AG04449 (cell line): ENCODE measurements at places on chromosomes 7 and 10.

- no peak for DNase-seq
These were observed 52.6 kb downstream of the GTF2IRD1 start for GRCh38 chr7:74506325-74506724.

- DNase-seq = no peak
These were observed 36.1 kb downstream of the PPP1R3C start for GRCh38 chr10:91596825-91597196.

DNA sequence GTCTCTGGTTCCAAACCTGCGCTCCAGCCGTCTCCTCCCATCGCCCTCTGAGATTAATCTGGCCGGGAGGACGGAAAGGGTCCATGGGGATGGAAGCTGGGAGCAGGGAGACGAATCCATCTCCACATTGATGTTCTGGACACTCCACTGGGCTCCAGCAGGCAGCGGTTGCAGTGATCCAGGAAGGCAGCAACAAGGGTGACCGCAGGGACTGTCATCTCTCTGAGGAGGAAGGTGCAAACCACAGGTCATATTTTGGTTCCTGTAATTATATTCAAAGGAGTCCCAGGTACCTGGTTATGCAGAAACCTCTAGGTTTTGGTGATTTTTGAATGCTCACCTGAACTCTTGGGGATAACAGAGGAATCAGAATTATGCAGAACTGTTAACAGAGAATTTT, 54.8 kb downstream of the EVX1 start:
- no peak for DNase-seq

DNA sequence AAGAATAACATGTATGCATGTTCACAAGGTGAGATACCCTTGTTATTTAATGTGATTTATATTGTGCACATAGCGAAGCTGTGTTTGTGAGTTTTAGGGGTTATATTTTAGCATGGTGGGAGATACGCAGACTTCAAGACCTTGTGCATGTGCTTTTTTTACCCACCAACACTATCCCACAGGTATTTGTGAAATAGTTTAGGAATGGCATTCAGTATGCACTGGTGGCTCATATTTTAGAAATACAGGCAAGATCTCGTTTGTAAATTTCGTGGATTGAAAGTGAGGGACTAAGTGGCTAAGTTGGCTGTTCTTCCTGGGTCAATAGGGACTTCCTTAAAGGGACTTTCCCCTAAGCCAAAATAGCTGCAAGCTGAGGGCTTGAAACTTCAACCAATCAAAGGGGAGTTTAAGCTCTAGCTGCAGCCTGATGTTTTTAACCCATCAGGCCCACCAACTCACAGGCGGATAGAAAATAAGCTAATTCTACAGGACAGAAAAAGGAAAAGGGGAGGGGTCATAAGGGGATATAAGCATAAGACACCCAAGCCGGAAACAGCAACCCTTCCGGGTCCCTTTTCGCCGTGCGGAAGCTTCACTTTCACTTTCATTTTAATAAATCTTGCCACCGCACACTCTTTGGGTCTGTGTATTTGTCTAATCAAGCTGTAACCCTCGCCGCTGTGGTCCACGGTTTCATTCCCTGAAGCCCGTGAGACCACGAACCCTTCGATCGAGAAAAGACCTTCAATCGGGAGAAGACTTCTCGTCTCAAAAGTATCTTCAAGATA, 291.0 kb downstream of the GPR158 start:
- DNase-seq = no peak

- no peak for DNase-seq
These were observed 123.3 kb downstream of the WDFY4 start for GRCh38 chr10:48807791-48808470.

DNA sequence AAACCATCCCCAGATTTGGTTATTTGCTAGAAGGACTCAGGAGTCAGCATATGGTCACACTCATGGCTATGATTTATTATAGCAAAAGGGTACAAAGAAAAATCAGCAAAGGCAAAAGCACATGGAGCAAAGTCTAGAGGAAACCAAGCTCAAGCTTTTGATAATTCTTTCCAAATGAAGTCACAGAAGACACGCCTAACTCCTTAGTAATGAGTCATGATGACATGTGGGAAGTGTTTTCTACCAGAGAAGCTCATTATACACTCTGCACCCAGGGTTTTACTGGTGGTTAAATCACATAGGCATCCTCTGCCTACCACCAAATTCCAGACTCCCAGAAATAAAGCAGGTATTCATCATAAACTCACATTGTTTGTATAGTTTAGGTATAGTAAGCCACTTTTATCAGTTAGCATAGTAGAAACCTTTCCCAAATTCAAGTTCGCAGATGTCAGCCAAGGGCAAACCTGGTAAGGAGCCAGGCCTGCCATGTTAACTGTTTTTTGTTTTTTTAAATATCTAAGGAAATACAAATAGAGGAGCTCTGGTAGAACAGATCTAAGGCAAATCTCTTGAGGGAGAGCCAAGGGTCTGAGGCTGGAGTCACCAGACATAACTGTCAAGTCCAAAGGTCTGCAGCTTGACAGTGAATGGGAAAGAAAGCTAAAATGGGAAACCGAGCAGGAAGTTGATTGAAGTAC, 15.4 kb upstream of the HIBADH start:
- DNase-seq = peak; percentile 85

DNA sequence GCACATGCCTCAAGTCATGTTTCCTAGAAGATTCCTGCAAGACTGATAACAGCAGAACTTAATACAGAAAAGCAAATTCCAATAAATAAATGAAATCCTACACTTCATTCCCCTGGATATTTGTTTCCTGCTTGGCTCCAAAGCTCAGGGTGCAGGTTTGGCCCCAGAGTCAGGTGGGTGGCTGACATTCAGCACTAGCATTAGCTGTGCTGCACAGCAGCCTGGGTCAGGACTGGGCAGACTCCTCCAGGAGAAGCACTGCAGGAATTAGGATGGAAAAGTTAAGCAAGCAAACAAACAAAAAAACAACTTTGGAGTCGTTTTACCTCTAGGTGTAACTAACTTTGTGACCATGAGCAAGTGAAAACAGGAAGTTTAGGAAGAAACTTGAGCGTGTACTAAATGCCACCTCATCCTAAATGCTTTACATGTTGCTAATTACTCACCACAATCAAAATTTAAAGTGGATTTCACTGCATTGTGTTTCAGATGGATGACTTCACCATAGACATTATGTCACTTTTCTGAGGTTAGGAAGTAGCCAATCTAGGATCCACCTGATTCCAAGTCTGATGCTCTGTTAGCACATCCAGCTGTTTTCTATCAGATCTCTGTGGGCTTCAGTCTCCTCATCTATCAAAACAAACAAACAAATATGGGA, 239.4 kb downstream of the C7orf25 start:
- DNase-seq = no peak

DNA sequence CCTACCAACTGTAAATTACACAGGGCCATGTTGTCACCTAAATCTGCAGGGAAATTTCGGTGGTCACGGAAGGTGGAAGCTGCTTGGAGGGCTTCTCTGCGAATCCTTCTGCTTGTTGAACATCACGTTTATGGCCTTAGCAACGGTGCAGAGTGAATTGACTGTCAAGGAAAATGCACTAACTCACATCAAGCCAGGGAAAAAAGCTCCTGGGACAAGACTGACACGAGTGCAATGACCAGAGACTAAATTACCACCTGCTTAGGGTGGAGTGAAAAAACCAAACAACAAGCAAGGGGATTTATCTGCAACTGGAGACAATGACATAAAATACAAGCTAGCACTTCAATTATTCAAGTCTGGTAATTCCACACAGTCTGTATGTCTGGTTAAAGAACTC, 211.2 kb downstream of the JAZF1 start:
- no peak for DNase-seq

GRCh38 chr7:115980159-115980558, 50.4 kb downstream of the TFEC start:
- no peak for DNase-seq

DNA sequence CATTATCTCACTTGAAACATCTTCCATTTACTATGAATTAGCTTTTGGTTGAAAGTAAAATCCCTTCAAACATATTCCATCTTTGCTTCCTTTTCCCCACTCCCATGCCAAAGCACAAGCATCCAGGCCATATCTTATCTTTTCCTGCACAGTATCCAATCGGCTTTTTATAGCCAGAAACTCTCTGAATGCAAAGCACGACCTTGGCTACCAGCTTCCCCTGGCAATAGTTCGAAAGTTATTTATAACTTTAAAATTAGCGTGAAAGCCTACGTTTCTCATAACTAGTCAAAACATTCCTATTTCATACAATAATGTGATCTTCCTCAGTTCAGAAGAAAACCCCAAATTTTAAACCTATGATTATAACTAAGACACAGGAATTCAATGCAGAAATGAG, 440 bp downstream of the CTNNA3 start:
- DNase-seq = no peak

DNA sequence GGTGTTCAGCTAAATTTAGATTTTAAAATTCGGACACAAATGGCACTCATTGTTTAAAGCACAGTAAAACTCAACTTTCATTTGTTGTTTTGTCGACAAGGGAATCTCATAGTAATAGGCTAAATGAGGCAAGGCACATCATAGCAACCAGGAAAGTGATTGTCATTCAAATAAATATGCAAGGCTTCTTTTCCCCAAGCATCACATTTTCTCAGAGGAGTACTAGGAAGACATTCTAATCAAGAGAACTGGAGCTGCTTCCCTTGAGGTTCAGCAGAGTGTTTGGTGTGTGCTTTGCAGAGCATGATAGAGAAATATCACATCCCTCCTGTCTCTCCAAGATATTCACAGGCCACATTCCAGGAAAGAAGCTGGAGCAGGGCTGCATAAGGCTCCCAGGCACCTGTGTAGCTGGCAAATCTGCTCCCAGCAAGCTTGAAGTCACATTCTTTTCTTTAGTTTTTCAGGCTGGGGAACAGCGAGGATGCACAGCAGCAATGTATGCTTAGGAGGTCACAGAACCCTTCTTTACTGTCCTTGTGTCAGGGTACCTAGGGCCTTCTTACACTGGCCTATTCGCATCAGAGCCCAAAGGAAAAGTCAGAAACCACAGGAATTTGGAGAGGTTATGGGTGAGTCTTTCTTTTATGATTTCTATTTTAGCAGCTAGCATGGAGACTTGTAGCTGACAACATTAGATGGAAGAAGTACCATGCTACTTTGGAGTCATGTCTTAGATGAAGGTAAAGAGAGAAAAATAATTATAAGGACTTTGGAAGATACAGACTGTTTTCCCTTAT, 95.9 kb upstream of the HDAC9 start:
- DNase-seq = no peak

DNA sequence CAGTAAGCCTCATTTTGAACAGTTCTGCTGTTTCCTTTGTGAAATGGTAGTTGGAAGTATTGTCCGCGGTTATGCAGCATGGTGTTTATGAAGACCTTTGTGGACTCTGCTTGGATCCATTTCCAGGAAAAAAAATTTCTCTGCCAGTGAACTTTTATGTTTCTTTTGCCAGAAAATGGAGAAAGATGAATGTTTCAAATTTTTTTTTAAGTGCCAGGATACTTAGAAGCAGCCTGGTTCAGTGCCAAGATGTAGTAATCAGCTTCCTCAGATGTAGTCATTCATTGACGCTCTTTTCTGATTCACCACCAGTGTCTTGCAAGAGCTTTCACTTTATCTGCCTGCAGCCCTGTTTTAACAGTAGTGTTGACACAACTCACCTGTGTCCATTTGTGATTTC, 258.2 kb downstream of the SDK1 start:
- peak; percentile 24 for DNase-seq

- DNase-seq = no peak
These were observed 376.9 kb upstream of the NRG3 start for GRCh38 chr10:81498011-81498551.

DNA sequence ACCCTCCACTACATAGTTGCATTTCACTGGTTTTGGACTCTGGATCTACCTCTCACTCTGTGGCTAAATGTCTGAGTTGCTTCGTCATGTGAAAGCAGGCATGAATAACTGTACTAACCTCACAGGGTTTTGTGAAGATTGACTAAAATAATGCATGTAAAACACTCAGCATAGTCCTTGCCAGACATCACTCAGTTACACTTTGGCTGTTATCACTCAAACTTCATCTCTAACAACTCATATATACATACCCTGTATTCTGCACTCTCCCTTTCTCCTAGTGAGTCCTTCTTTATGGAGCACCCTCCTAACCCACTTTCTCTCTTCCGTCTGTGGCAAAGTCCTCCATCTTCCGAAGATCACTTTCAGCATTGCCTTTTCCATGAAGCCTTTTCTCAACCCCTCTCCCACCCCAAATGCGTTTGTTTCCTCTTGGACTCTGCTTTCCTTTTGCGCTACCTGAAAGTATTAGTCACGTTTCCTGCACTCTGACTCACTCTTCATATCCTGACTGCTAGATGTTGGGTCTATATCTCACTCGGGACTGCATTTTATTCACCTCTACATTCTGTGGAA, 72.6 kb downstream of the OSBPL3 start:
- no peak for DNase-seq

GRCh38 chr7:131223151-131223550, 104.5 kb upstream of the MKLN1 start:
- no peak for DNase-seq

DNA sequence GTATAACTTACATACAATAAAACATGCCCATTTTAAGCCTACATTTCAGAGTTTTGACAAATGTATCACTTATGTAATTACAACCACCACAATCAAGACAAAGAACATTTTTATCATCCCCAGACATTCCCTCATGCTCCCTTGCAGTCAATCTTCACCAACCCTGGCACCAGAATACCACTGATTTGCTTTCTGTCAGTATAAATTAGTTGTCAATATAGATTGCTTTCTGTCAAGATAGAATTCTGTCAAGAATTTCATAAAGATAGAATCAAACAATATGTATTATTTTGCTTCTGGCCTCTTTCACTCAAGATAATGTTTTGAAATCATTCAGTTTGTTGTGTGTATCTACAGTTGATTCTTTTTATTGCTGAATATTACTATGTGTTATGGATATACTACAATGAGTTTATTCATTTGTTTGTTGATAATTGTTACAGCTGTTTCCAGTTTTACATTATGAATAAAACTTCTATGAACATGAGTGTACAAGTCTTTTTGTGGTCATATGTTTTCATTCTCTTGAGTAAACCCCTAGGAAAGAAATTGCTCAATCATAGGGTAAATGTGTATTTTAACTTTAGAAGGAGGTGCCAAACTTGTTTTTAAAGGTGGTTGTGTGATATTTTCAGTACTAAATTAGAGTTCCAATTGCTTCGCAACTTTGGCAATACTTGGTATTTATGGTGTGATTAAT, 56.9 kb downstream of the IFIT5 start:
- DNase-seq = no peak

DNA sequence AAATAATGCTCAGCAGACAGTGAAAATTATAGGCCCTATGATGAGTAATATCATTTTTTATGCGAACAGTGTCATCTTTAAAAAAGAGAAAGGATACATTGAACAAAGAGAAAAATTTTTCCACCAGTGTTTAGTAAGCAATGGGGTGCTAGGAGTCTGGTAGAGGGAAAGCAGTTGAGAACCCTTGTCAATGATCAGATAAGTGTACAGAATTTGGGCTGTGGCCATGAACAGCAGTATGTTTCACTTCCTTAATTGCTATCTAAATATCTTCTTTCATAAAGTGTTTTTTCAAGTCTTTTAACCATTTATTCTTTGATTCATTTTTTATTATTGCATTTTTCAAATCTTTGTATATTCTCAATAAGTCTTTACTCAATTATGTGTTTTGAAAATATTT, 750.7 kb upstream of the KCND2 start:
- no peak for DNase-seq
